ENCODE measurements at places on chromosomes 6 and 20. TPM values are rescaled to one million over a fixed set of nuclear protein-coding genes. Genes with fewer than 3 reads are reported as not detected.

Gene MYT1
- not detected for polyA plus RNA-seq

Gene QKI
- 27.5 TPM for polyA plus RNA-seq

Gene ULBP2
- polyA plus RNA-seq = 0.68 TPM

Gene UBD
- polyA plus RNA-seq = not detected

Gene GNRH2
- not detected for polyA plus RNA-seq

Gene SPATS1
- polyA plus RNA-seq = not detected

Gene MAPK14
- polyA plus RNA-seq = 52.5 TPM

Gene CALHM5
- polyA plus RNA-seq = not detected

Gene ANGPT4
- polyA plus RNA-seq = not detected

Gene TMEM170B
- 0.30 TPM for polyA plus RNA-seq

Gene CTAGE9
- polyA plus RNA-seq = not detected

Gene OTOR
- not detected for polyA plus RNA-seq

Gene BPI
- polyA plus RNA-seq = not detected

Gene SNAP25
- not detected for polyA plus RNA-seq

Gene THBS2
- 0.03 TPM for polyA plus RNA-seq

Gene TNFRSF21
- polyA plus RNA-seq = 0.06 TPM

Gene SLC25A27
- polyA plus RNA-seq = not detected

Gene RAET1L
- not detected for polyA plus RNA-seq

Gene RIPPLY2
- polyA plus RNA-seq = not detected
